A673 (cell line): ENCODE measurements at places on chromosomes 6 and 20.

GRCh38 chr6:23483896-23484295, 642.1 kb upstream of the NRSN1 start:
- no peaks in the 10 kb centered on the region for H3K27me3 ChIP-seq
- H3K4me3 ChIP-seq, result no peak overlapping the region
- no peak for DNase-seq
- H3K27ac ChIP-seq, result no peak overlapping the region
- no peaks in the 10 kb centered on the region for H3K36me3 ChIP-seq

DNA sequence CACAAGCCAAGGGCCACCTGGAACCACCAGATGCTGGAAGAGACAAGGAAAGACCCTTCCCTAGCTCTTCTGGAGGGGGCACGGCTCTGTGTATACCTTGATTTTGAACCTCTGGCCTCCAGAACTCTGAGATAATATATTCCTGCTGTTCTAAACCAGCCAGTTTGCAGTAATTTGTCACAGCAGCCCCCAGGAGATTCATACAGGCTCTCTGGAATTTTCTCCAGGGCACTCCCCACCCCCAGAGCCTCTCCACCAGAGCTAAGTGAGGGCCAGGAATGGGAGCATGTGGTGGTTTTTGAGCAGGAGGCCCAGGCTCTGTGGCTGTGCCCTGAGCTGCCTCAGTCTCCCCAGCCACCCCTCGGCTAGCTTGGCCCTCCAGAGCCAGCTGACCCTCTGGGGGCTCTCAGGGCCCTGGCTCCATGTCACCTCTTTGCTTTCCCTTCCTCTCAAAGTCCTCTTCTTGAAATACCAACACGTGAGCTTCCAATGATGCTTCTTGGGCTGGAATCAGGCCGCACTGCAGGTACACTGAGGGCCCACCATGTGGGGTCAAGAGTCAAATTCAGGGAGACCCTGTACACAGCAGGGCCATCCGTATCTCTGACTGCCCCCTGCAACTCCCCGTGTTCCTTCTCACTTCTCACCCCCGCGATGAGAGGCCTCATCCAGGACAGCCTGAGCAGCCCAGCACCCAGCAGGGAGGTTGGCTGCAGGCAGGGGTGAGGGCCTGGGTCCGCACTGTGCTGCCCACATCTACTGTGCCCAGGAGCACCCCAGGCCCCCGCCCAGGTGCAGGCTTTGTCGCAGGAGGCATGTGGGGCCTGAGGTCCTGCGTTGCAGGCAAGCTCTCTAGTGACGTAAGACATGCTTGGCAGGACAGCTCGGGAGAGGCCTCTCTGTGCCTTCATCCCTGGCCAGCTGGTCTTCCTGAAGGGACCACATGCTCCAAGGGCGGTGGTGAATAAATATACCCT, 155.5 kb downstream of the ANKRD60 start:
- no peak for DNase-seq
- H3K27me3 ChIP-seq, result no peaks in the 10 kb centered on the region
- no peak overlapping the region for H3K4me3 ChIP-seq
- no peak overlapping the region for H3K27ac ChIP-seq

DNA sequence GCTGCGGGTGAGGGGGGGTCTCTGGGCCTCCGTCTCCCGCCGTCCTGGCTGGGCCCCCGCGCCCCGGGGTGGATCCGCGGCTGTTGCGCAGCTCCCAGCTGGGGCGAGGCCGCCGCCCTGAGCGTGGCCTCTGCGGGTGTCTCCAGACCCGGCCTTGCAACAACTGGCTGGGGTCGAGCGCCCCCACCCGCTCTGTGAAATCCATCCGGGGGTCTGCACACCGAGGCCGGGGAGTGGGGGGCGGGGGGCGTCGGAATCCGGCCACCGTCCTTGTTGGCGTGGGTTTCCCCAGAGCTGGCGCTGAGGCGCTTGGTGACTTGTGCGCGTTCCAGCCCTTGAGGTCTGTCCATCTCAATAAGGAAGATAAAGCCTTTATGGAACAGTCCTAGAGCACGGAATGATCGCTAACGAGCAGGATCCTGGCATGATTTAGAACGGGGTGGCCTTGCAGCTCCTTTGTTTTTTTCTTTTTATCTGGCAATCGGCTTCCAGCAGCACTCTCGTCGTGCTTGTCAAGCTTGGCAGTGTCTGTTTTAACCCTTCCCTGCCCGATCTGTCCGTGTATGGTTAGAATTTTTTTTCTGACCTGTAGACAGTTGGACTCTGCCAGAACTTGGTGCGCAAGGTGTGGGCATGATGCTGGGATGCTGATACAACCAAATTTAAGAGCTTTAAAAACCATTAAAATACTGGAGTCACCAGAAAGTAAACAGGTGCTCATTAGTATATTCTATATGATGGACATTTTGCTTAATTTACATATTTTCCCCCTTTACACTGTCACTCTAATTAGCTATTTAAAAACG, 675 bp downstream of the DSTN start:
- DNase-seq, result peak; percentile 70
- no peaks in the 10 kb centered on the region for H3K27me3 ChIP-seq
- peaks cover 11% of the 10 kb centered on the region for H3K4me1 ChIP-seq
- peak overlapping the region; percentile 86 for H3K4me3 ChIP-seq
- peak overlapping the region; percentile 89 for H3K27ac ChIP-seq

DNA sequence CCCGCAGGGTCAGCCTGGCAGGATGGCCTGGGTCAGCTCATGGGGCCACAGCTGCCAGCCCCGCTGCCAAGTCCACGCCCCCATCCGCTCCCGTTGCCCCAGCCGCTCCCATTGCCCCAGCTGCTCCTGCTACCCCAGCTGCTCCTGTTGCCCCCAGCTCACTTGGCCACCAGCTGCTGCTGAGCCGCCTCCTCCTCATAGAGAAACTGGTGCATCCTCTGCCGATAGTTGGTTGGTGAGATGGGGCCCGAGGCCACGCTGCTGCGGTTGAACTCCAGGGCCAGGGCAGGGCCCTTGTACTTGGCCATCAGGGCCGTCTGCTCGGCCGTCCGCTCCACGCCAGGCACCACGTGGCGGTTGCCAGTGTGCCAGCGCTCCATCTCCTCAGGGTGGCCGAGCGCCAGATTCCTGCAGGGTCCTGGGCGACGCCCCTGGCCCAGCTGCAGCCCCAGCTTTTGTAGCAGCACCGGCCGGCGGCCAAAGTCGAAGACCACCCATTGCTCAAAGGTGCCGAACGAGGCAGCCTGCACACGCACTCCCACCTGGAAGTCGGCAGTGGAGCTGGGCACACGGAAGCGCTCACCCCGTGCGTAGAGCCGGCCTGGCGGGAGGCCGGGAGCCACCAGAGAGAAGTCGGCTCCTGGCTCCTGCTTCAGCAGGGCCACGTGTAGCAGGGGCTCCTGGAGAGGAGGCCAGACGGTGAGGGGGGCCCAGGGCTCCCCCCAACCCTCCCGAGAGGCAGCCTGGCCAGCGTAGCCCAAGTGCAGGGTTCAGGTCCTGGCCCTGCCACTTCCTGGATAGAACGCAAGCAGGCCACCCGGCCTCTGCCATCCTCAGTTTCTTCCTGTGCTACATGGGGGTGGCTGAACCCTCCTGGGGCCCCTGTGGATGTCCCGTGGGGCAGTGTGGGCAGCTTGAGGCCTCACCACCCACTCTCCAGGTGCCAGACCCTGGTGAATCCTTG, 4.8 kb downstream of the HELZ2 start:
- H3K4me3 ChIP-seq, result no peak overlapping the region
- H3K4me1 ChIP-seq, result peaks cover 2% of the 10 kb centered on the region
- H3K27me3 ChIP-seq, result no peaks in the 10 kb centered on the region
- H3K36me3 ChIP-seq, result no peaks in the 10 kb centered on the region
- no peak for DNase-seq

GRCh38 chr20:57922706-57923105, 212.9 kb upstream of the PMEPA1 start:
- no peak overlapping the region for H3K27ac ChIP-seq
- H3K36me3 ChIP-seq, result no peaks in the 10 kb centered on the region
- H3K4me1 ChIP-seq, result no peaks in the 10 kb centered on the region

- DNase-seq, result no peak
- peaks cover 13% of the 10 kb centered on the region for H3K4me1 ChIP-seq
- no peak overlapping the region for H3K27ac ChIP-seq
- no peaks in the 10 kb centered on the region for H3K27me3 ChIP-seq
- no peak overlapping the region for H3K4me3 ChIP-seq
Measured at GRCh38 chr6:20882014-20882413, 347.8 kb downstream of the CDKAL1 start.

DNA sequence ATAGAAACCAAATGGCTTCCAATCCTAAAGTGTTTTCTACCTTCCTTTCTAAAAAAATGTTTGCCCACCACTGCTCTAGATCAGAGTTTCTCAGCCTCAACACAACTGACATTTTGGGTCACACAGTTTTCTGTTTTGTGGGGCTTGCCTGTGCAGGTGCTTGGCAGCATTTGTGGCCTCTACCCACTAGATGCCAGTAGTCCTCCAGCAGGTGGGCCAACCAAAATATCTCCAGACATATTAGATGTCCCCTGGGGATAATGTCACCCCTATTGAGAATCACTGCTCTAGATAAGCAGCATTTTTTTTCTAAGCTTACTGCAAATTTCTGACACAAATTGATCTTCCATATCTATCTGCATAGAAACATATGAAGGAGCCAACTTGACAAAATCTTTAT, 26.3 kb upstream of the EPM2A start:
- peaks cover 8% of the 10 kb centered on the region for H3K4me1 ChIP-seq
- H3K27ac ChIP-seq, result no peak overlapping the region
- peak; percentile 16 for DNase-seq
- no peak overlapping the region for H3K4me3 ChIP-seq
- no peaks in the 10 kb centered on the region for H3K36me3 ChIP-seq

DNA sequence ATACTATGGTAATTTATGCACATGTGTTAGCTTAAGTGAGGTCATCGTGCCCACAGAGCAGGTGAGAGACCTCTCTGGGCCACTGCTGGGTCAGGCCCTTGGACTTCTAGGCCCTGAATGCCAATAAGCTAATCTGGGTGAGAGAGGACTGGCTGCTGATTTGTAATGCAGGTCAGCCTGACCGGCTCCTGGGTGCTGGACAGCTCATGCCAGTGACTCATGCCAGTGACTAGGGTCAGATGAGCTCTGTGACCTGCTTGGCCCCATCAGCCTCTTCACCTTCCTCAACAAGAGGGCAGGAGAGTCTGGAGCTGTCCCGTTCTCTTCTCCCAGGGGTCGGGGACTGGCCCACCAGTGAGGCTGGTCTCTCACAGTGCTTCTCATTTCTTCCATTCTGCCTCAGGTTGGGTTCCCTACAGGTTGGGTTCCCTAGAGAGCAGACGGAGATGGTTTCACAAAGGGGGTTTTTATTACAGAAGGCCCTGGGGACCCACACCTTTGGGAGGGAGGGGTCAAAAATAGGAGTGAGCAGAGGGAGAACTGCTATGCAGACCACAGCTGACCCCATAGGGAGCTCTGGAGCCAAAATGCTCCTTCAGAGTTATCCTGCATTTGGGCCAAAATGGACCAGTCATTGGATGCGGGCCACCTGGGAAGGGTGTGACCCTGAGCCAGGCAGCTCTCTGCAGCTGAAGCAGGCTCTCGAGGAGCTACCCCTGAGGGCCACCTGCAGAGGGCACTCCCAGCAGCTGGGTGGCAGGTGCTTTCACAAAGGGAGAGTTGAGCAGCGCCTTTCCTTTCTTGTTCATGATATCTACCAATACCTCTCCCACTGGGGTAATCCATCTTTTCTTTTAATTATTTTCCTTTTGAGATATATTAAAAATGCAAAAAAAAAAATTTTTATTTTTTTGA, 2.2 kb upstream of the OXT start:
- no peaks in the 10 kb centered on the region for H3K4me1 ChIP-seq
- no peak for DNase-seq
- no peak overlapping the region for H3K4me3 ChIP-seq
- H3K27me3 ChIP-seq, result peaks cover 10% of the 10 kb centered on the region

DNA sequence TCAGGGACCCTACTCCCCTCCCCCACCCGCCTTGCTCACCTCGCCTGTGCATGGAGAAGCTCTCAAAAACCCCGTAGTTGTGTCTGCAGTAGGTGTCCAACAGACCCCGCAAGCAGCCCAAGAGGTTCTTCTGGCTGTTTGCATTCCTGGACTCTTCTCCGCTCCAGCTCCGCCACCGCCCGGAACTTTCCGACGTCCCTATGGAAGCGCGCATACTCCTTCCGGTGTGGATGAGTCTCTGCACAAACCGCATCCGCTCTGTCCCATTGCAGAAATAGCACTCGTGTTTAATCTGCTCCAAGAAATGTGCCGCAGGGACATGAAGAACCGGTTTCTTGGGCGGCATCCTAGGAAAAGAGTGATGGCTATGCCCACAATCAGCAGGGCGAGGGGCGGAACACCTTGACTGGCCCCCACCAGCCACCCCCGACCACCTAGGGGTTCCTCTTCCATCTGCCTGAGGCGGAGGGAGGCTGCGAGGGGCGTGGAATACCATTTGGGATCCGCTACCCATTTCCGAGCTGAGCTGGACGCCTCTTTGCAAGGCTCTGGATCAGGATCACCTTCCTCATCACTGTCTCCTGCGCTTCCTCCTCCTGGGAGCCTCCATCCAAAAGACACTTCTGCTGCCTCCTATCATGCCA, 20.2 kb downstream of the HLA-DRA start:
- peaks cover 30% of the 10 kb centered on the region for H3K27me3 ChIP-seq
- no peaks in the 10 kb centered on the region for H3K36me3 ChIP-seq
- DNase-seq, result no peak
- H3K4me3 ChIP-seq, result no peak overlapping the region
- H3K27ac ChIP-seq, result no peak overlapping the region

DNA sequence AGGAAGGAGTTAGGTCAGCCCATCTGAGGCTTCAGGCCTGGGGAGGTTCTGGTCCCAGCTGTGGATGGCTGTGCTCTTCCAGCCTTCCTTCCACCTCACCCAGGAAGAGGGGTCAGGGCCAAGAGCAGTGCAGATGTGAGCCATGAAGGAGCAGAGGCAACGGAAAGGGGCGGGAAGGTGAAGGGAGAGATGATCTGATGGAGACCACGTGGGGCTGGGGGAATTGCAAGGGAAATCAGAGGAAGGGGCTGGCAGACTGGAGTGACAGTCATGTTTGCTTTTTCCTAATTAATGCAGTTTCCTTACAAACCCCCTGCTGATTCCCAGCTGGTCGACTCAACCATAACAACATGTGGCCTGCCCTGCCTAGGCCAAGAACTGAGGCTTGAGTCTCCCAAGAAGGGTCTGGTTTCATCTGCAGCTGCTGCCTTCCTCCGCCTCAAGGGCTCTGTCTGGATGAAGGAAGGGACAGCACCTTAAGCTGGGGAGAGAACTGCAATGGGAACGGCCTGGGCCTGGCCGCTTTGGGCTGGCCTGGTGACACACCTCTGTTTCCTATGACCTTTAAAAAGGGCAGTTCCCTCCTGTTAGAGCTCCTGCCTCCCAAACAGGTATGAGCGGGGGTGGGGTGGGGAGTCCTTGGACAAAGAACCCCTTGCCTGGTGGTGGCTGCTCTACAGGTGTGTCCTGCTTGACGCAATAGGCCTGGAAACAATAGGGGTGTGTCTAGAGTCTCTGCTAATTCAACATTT, 7.8 kb upstream of the MRPS18A start:
- H3K27ac ChIP-seq, result no peak overlapping the region
- DNase-seq, result peak; percentile 42
- H3K27me3 ChIP-seq, result no peaks in the 10 kb centered on the region
- no peak overlapping the region for H3K4me3 ChIP-seq
- H3K4me1 ChIP-seq, result peaks cover 6% of the 10 kb centered on the region
- H3K36me3 ChIP-seq, result no peaks in the 10 kb centered on the region

GRCh38 chr6:121330516-121330915, 3.8 kb downstream of the TBC1D32 start:
- no peaks in the 10 kb centered on the region for H3K27me3 ChIP-seq
- H3K4me3 ChIP-seq, result no peak overlapping the region
- no peak overlapping the region for H3K27ac ChIP-seq
